Fibroblast of the aortic adventitia (primary cell): ENCODE measurements at places on chromosomes 3 and 15. TPM values are rescaled to one million over a fixed set of nuclear protein-coding genes. Genes with fewer than 3 reads are reported as not detected.

BCHE gene
- total RNA-seq: 5.7 and 76.2 TPM in 2 replicates

XCR1 gene
- total RNA-seq: not detected in 2 replicates

CGNL1 gene
- total RNA-seq: 0.90 and 11.0 TPM in 2 replicates

SIDT1 gene
- not detected in 2 replicates for total RNA-seq

PARL gene
- 32.7 and 102 TPM in 2 replicates for total RNA-seq

SEC11A gene
- total RNA-seq: 292 and 299 TPM in 2 replicates

RLBP1 gene
- total RNA-seq: not detected in 2 replicates

CAMK1 gene
- 24.5 and 41.5 TPM in 2 replicates for total RNA-seq

TRPM1 gene
- not detected in 2 replicates for total RNA-seq

RFC4 gene
- total RNA-seq: 13.2 and 48.4 TPM in 2 replicates

TRIP4 gene
- total RNA-seq: 11.8 and 25.8 TPM in 2 replicates

FANCD2OS gene
- not detected in 2 replicates for total RNA-seq

CLDN11 gene
- total RNA-seq: 375 and 661 TPM in 2 replicates

ACTL6A gene
- 72.8 and 154 TPM in 2 replicates for total RNA-seq

TUSC7 gene
- not detected in 2 replicates for total RNA-seq

DNA sequence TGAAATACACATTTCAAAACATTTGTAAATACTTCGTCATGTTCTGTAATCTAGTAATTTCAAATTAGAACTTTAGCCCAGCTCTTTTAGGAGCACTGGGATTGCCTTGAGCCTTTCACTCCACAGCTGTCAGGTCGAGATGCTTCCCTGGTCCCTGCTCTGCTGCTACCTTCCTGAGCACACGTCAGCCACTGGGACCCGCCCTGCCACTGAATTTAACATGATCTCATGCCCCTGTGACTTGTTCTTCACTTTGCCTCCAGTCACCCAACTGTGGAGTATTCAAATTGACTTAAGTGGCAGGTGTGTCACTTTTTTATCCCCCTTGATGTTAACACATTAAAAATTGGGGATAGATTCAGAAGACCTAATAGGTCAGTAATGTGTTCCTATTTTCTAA is 3.3 kb downstream of the ARRDC4 start:
- DNase-seq: no peak

GRCh38 chr3:112395181-112395895 is 62.4 kb downstream of the CD200 start:
- DNase-seq: peak; percentile 72

DNA sequence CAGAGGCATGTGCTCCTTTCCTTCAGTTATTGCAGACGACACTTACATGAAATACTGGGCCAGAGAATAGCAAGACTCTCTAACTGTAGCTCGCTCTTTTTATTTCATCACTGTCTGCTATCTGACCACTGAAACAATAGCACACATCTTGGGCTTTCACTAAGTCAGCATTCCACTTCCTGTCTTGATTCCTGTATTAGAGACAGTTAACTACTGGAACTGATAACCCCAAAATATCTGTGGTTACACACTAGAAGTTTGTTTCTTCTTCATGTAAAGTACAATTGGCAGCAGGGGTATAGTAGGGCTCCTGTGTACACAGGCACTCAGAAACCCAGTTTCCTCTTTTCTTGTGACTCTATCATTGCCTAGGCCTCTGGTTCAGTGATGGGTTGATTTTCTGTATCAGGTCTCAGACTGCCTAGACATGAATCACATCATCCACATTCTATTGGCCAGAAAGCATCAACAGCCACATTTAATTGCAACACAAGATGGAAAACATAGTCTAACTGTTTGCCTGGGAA is 230.2 kb upstream of the CD96 start:
- peak; percentile 79 for DNase-seq

- DNase-seq: no peak
Observed at GRCh38 chr3:48566401-48566760, 2.8 kb upstream of the UCN2 start.

DNA sequence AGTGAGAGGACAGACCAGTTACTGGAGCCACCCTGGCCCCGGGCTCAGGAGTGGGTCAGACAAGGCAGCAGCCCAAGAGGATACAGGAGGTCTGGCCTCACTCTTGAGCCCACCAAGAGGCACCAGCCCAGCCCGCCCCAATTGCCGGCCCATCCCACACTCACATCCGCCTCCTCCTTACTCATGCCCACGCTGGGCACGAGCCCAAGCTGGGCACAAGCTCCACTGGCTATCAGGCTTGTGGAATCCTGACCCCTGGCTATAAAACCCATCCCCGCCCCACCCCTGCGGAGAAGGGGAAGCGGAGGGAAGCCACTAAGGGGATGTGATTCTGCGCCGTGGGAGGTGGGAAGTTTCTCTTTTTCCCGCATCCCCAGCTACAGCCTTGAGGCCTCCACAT is 25.9 kb downstream of the ADCY5 start:
- no peak for DNase-seq

DNA sequence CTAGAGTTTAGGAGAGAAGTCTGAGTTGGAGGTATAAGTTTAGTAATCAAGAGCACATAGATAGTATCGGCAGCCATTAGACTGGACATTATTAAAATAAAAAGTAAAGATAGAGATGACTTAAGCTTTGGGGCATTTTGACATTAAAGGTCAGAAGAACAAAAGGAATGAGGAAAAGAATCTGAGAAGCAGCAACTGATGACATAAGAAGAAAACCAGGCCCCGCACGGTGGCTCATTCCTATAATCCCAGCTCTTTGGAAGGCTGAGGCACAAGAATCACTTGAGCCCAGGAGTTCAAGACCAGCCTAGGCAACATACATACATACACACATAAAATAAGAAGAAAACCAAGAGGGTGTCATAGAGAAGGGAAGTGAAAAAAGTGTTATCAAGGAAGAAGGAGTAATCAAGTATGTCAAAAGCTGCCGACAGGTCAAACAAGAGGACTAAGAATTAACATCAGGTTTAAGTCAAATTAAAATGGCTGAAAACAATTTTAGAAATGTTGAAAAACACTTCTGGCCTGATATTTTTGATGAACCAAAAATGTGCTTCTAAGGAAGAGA is 38.9 kb downstream of the ACAP2 start:
- peak; percentile 35 for DNase-seq

GRCh38 chr15:80989518-80990478 is at the start of gene MESD:
Gene MESD, minus strand, starts transcription at chr15:80989819. Its CDS starts 28 bp downstream, at chr15:80989791.
- peak; percentile 95 for DNase-seq

GRCh38 chr15:85031086-85031943 is 49.7 kb downstream of the PDE8A start:
- DNase-seq: no peak

GRCh38 chr15:80404761-80405553 is 775 bp downstream of the ARNT2 start:
- no peak for DNase-seq

GRCh38 chr3:10950476-10951294 is 41.9 kb upstream of the SLC6A1 start:
- peak; percentile 57 for DNase-seq

DNA sequence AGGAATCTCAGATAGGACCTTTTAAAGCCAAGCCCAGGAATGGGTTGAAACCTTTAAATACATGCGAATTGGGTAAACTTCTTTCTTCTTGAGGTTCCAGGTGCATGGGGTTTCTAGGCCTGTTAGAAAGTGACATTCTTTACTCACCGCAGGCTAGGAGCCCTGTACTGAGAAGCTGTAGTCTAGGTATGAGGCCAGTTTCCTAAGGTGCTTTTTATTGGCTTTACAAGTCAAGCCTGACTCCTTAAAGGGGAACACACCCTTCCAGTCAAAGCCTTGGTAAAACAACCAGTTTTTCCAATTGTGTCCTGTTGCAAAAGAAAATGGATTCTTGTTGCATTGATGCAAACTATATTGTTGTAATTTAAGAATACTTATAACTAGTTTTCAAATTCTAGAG is 76.1 kb upstream of the ATP11B start:
- no peak for DNase-seq

- DNase-seq: no peak
Observed at GRCh38 chr3:164752812-164753211, 325.5 kb downstream of the SI start.

- DNase-seq: peak; percentile 66
Observed at GRCh38 chr15:41904541-41905005, 10.7 kb upstream of the SPTBN5 start.

- no peak for DNase-seq
Observed at GRCh38 chr3:13045904-13046568, 27.2 kb downstream of the IQSEC1 start.

- DNase-seq: no peak
Observed at GRCh38 chr3:124560666-124561215, 169.5 kb upstream of the UMPS start.

DNA sequence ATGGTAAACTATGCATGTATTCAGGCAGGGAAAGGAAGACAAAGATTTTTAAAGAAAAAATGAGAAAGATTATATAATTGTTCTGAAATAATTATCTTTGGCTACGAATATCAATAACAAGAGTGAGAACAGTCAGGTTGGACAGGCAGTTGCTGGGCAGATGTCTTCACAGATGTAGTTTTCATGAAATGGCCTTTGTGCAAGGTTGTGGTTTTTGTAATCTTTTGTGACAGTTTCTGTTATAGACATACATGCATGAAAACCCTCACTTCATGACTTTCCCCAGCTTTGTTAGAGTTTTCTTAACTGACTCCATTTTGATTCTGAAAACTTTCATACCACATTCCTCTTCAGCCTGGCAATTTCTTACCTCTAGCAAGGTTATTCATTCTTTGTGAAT is 34.9 kb upstream of the SLC25A36 start:
- no peak for DNase-seq

DNA sequence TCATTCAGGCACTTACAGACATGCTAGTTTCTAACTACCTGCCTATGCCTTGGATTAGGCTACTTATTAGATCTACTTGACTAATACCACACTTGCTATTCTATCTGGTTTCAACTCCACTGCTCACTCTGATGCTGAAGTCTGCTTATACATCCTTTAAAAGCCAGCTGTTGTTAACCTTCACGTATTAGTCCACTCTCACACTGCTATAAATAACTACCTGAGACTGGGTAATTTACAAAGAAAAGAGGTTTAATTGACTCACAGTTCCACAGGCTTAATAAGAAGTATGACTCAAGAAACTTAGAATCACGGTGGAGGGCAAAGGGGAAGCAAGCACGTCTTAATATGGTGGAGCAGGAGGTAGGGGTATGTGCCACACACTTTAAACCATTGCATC is 47.7 kb upstream of the ANKRD28 start:
- no peak for DNase-seq

DNA sequence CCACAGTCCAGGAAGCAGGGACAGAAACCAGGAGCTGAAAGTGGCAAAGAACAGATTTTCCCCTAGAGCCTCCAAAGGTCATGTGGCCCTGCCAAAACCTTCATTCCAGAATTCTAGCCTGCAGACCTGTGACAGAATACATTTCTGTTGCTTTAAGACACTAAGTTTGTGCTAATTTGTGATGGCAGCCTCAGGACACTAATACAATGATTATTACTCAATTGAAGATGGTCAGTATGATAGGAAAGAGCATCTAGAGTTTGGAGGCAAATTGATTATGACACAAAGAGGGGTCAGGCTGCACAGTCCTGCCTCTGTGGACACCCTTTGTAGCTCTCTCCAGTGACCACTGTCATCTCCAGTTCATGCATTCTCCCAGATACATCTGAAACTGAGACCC is 79.0 kb upstream of the C3orf49 start:
- no peak for DNase-seq

DNA sequence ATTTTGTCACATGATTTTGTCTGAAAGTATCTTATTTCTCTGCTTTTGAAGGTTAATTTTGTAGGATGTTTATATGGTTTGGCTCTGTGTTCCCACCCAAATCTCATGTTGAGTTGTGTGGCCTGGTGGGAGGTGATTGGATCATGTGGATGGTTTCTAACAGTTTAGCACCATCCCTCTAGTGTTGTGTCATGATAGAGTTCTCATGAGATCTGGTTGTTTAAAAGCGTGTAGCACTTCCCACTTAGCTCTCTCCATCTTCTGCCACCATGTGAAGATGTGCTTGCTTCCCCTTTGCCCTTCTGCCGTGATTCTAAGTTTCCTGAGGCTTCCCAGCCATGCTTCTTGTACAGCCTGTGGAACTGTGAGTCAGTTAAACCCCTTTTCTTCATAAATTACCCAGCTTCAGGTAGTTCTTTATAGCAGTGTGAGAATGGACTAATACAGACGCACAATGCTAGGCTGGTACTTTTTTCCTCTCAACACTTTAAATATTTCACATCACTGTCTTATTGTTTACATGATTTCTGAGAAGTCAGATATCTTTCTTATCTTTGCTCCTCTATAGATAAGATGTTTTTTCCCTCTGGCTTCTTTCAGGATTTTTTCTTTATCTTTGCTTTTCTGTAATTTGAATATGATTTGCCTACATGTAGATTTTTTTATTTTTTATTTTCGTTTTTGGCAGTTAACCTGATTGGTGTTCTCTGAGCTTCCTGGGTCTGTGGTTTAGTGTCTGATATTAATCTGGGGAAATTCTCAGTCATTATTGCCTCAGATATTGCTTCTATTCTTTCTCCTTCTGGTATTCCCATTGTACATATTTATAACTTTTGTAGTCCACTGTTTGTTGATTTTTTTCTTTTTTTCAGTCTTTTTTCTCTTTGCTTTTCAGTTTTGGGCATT is 22.2 kb downstream of the BTD start:
- peak; percentile 29 for DNase-seq

GRCh38 chr3:196609805-196610515 is 29.5 kb upstream of the NRROS start:
- no peak for DNase-seq

GRCh38 chr3:46082849-46083248 is 55.6 kb upstream of the XCR1 start:
- no peak for DNase-seq

DNA sequence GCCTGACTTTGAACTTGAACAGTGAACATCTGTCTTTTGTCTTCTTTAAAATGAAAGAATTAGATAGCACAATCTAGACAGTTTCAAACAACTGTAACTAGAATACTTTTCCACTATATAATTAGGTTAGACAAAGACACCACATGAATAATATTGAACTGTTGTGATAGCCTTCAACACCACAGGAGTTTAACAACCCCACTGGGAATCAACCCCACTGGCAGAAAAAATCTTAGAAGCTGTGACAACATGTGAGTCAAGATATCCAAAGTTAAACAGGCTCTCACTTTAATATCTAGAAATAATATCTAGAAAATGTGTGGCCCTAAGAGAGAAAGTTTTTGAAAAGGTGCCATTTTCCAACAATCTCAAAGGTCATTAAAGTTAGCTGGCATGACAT is 64.4 kb upstream of the PRICKLE2 start:
- DNase-seq: no peak

GRCh38 chr3:138220788-138221187 is 33.7 kb downstream of the ARMC8 start:
- DNase-seq: no peak
